ENCODE measurements at places on chromosomes 16 and 17.
A peak's percentile ranks its signal among the peaks of the same experiment; 100 is the strongest.

DNA sequence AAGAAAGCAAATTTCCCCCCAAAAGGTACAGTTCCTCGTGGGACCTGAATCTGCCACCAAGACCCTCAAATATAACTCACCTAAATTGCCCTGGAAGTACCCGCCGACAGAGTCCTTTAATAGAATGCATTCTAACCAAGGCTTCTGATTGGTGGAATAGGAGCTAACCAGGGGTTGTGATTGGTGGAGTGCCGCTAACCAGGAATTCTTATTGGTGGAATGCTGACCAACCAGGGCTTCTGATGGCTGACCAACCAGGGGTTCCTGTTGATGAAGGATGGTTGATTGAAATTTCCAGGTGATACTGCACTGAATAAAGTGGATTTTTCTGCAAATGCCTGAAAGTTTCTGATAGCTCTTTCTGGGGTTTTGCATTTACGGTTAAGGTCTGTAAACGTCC lies 6.5 kb downstream of the TFAP4 start:
- DNase-seq, result no peak

- peak; percentile 85 for DNase-seq
These were observed 4.7 kb downstream of the ITGAE start for GRCh38 chr17:3796110-3796821.

GRCh38 chr17:17420561-17421269 lies 56.1 kb upstream of the MED9 start:
- DNase-seq, result no peak

DNA sequence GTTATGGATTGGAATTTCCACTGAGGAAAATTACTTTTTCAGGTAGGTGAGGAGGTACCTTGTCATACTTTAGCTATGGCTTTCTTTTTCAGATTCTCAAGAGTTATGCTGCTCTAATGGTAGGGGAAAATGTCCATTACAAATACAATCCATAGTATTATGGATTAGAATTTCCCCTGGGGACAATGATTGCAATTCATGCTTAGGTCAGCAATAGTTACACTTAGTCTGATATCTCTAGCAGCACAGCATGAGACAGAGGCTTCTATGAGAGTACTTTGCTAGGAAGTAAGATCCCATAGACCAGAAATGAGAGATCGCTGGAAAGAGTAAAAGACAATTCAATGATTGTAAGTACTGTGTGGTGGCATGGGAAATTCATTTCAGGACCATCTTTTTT lies 949.5 kb upstream of the CDH8 start:
- DNase-seq, result no peak

DNA sequence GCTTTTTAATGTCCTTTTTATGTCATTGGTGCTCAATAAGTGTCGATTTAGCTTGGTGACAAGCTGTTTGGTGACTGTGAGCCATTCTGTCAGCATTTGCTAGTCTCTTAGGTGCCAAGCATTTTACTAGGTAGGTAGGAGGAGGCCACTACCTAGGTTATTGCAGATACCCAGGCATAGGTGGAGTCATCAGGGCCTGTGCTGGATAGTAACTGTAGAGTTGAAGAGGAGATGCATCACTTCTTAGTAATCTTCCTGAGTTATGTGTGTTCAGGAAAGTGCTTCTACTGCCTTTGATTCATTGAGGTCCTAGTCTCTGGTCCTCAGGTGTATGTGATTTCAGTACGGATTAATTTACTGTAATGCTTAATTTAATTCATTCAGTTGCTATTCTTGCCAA lies 17.7 kb downstream of the USP10 start:
- no peak for DNase-seq

DNA sequence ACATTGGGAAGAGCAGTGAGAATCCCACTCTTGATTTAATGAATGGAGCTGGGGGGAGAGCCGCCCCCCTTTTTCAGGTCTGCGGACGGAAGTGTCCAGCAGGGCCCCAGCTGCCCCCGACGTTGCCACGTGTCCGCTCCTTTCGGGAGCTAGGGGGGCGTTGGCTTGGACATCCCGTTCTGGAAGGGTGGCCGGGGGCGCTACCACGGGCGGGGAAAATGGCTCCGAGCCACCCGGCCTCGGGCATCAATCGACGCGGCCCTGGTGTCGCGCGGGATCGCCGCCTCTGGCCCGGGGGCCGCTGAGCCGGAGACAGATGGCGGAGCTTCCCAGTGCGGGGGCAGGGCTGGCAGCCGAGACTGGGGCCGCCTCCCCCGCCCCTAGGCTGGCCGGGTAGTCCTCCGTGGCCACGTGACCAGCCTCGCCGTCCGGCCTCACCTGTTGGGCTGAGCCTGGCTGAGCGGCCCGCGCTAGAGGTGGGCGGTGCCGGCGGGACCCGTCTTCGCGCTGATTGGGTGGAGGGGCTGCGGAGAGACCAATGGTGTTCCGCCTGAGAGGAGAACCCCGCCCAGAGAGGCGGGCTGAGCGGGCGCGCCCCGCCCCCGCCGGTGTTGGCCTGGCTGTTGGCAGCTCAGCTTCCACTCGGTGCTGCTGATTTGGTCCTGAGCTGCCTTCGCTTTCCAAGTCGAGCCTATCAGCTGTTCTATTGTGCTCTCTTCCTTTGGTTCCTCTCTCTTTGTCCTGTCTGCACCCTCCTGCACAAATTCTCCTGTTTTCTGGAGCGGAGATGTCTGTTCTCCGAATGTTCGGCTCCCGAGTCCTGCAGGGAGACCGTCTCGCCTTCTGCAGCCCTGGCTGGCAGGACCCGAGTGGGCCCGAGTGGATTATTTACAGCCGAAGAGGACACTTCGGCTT lies 8.3 kb downstream of the HS3ST3B1 start:
- peak; percentile 60 for DNase-seq

Data from GM20000 (cell line).